Cardiac muscle cell (in vitro differentiated cells and primary cell): ENCODE measurements at places on chromosomes 4 and X. TPM values are rescaled to one million over a fixed set of nuclear protein-coding genes. Genes with fewer than 3 reads are reported as not detected.

DNA sequence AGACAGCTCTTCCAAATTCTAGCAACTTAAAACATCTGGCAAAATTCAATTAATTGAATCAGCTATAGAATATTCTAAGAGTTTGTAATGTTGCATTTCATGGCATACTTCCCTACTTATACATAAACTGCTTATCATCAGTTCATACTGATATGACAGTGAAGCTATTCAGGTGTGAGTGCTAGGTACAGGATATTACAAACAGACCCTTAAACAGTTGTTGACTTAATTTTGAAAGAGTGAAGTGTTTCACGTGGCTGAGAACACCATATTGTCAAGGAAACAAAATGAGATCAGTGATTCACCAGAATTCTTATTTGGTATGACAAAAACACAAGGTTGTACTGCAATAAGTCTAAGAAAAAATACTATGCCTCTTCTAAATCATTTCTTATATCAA is 27.4 kb downstream of the CENPU start:
- H3K27me3 ChIP-seq = no peaks in the 10 kb centered on the region
- no peak overlapping the region for H3K4me3 ChIP-seq
- DNase-seq = no peak

Gene RTL9
- 0.74 and 1.4 TPM in 2 replicates for total RNA-seq

- no peak overlapping the region for H3K4me3 ChIP-seq
- H3K27ac ChIP-seq = no peak overlapping the region
- DNase-seq = no peak
- H3K27me3 ChIP-seq = no peaks in the 10 kb centered on the region
- H3K4me1 ChIP-seq = no peaks in the 10 kb centered on the region
Observed at GRCh38 chrX:74670028-74670427, 55.6 kb upstream of the RLIM start.

Gene MAMLD1
- 0.15 and 0.18 TPM in 2 replicates for total RNA-seq

GRCh38 chr4:175198056-175198455 is 279.9 kb downstream of the ADAM29 start:
- H3K27ac ChIP-seq = no peak overlapping the region
- H3K36me3 ChIP-seq = no peaks in the 10 kb centered on the region
- H3K4me1 ChIP-seq = no peaks in the 10 kb centered on the region
- H3K27me3 ChIP-seq = no peaks in the 10 kb centered on the region
- no peak for DNase-seq

DNA sequence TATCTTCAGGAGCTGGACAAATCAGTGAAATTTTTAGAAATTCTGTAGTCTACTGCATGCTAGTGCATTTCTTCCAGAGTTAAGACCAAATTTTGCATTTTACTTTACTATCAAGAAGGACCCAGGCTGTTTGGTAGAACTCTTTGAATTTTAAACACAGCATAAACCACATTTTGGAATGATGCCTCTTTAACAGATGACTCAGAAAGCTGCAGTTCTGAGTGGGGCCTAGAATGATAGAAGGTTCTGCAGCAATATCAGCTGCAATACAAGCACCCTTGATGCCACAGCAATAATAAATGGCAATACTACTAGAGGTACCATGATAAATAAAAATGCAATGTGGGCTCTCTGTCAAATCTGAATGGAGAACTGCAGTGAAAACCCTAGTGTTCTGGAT is 198.7 kb downstream of the TMA16 start:
- H3K27me3 ChIP-seq = no peaks in the 10 kb centered on the region
- H3K27ac ChIP-seq = no peak overlapping the region
- DNase-seq = no peak
- no peaks in the 10 kb centered on the region for H3K36me3 ChIP-seq

DNA sequence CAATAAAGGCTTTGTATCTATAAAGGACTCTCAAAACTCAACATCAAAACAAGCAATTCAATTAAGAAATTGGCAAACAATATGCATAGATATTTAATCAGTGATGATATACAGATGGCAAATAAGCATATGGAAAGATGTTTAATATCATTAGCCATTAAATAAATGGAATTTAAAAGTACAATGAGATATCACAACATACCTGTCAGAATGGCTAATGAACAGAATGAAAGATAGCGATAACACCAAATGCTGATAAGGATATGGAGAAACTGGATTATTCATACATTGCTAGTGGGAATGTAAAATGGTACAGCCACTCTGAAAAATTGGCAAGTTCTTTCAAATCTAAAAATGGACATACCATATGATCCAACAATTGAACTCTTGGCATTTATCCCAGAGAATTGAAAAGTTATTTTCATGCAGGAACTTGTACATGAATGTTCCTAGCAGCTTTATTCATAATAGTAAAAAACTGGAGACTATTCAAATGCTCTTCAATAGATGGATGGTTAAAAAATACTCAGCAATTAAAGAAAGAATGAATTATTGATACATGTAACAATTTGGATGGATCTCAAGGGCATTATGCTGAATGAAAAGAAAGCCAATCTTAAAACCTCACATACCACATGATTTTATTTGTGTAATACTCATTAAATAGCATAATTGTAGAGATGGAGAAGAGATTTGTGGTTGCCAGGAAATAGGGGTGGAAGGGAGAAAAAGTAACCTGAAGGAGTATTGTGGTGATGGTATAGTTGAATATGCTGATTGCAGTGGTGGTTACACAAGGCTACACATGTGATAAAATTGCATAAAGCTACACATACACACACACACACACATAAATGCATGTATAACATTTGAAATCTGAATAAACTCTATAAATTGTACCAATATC is 45.9 kb upstream of the ALG13 start:
- DNase-seq = no peak
- H3K27me3 ChIP-seq = no peaks in the 10 kb centered on the region
- H3K27ac ChIP-seq = no peak overlapping the region
- H3K4me1 ChIP-seq = no peaks in the 10 kb centered on the region
- no peak overlapping the region for H3K4me3 ChIP-seq

- H3K4me3 ChIP-seq = no peak overlapping the region
- H3K27ac ChIP-seq = no peak overlapping the region
- DNase-seq = no peak
- H3K4me1 ChIP-seq = peaks cover 4% of the 10 kb centered on the region
- H3K36me3 ChIP-seq = no peaks in the 10 kb centered on the region
- no peaks in the 10 kb centered on the region for H3K27me3 ChIP-seq
Observed at GRCh38 chrX:104372547-104372946, 117.8 kb upstream of the ESX1 start.

DNA sequence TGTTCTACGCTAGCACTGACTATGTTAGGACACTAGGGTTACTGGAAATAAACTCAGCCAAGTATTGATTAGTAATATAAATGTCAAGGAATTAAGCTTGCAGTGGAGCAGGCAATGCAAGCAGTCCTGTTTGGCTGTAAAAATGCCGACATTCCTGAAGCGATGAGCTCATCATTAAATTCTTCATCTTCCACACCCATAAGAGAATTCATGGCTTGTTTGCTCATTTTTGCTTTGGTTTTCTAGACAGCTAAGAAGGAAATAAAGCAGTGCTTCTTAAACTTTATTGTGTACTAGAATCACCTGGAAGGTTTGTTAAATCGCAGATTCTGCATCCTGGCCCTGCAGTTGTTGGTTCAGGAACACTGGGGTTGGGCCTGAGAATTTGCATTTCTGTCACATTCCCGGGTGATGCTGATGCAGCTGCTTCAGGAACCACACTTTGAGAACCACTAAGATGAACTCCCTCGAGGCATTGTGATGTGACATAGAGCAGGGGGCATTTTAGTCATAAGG is 17.8 kb downstream of the ANXA3 start:
- peaks cover 6% of the 10 kb centered on the region for H3K4me1 ChIP-seq
- peak; percentile 86 for DNase-seq
- no peaks in the 10 kb centered on the region for H3K36me3 ChIP-seq

DNA sequence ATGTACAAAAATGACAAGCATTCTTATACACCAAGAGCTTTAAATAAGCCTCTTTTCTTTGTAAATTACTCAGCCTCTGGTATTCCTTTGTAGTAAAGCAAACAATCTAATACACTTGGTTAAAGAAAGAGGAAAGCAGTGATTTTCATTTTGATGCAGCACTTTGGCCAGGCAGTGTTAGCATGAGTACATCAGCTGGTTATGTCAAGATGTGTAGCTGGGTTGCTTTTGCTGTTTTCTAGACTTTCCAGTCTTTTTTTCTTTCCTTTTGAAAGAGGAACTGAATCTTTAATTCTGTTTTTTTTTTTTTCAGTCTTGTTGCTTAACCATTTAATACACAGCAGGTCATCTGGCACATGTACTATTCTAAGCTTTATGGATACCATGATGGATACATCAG is 167.1 kb upstream of the AADAT start:
- H3K36me3 ChIP-seq = no peaks in the 10 kb centered on the region
- no peak overlapping the region for H3K27ac ChIP-seq
- no peak for DNase-seq
- H3K4me1 ChIP-seq = no peaks in the 10 kb centered on the region
- H3K4me3 ChIP-seq = no peak overlapping the region

DNA sequence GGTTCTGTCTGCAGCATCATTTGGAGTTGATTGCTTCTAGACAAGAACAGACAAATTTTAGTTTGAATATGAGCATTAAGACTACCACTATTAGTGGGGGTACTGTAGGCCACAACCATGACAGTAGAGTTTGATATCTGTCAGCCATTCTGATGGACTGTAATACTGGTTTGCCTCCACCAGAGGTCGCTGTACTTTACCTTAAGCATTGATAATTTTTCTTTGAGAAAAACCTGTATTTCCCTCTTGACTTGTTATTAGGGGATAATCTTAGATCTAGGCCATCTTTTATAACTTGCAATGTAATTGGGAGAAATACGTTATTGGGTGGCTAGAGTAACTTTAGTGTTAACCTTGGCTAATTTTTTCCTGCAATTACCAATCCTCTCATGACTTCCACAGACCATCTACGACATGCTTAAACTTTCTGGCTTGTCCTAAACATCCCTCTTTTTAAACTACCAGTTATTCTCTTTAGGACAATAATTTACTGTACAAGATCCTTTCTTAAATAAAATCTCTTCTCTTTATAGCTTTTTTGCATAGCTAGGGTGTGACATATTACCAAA is 562.4 kb downstream of the MAGEB5 start:
- no peaks in the 10 kb centered on the region for H3K36me3 ChIP-seq
- H3K4me3 ChIP-seq = no peak overlapping the region
- no peaks in the 10 kb centered on the region for H3K27me3 ChIP-seq
- H3K4me1 ChIP-seq = no peaks in the 10 kb centered on the region

Gene NXF3
- total RNA-seq = 0.27 and 0.46 TPM in 2 replicates
